Stimulated activated CD8-positive, alpha-beta memory T cell treated with anti-CD3 and anti-CD28 coated beads, Interleukin-4, amount 100 ng/mL, for 1 hour (primary cell): ENCODE measurements at places on chromosomes 12 and 14.

DNA sequence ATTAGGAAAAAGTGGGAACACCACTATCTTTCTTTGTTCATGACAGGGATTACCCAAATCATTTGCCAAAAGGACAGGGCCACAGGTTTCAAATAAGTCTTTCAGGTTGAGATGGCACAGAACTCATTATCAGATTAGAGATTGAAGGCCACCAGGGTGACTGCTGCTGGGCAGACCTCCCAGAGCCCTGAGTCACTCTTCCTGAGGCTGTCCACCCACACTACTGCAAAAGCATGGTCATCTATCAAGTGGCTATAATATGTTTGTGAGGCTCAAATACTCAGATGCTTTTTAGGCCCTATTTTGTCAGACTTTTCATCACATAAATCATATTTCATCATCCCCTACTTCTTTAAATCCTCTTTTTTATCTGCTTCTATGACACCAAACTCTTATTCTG is 155.3 kb upstream of the CCDC196 start:
- no peak for DNase-seq

DNA sequence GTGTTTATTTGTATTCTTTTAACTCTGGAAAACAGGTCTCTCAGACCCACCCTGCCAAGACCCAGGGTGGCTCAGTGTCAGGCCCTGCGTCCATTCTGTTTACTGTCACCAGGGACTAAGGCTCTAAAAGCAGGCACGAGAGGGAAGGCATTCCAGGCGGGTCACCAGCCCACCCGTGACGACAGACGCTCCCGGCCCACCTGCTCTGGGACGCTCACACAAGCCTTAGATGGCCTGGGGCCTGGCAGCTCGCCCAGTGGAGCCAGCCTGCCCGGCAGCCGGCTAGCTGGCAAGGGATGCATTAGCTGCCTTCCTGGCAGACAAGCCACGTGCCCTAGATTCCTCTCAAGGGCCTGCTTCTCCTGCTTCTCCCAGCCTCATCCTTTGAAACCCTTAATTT is 9.2 kb upstream of the NUAK1 start:
- no peak for DNase-seq

DNA sequence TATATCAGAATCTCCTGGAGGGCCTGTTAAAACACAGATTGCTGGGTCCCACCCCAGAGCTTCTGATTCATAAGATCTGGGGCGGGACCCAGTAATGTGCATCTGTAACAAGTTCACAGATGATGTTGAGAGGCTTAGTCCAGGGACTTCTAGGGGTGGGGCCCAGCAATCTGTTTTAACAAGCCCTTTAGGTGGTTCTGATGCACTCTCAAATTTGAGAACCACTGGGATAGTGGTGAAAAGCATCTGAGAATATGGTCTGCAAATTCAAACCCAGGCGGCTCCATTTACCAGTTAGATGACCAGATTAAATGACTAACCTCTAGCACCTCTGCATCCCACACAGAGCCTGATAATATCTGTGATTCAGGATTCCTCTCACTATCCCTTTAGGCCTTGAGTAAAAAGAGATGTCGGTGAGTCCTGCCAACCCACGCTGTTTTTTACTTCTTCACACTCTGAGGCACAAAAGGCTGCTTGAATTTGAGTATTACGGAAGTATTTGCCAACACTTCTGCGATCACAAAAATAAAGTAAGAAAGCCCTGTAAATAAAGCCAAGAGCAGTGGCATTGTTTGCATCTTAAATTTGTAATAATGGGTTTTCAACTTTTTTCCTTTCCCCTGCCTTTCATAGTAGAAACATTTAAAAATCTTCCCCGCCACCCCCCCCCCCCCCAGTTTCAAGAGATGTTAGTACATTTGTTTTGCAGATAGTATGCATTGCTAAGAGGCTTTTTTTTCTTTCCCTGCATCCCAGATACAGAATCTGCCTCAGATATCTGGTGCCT is 1.8 kb upstream of the FRS2 start:
- no peak for DNase-seq

- DNase-seq: no peak
Observed at GRCh38 chr12:76346236-76346635, 2.0 kb downstream of the BBS10 start.

DNA sequence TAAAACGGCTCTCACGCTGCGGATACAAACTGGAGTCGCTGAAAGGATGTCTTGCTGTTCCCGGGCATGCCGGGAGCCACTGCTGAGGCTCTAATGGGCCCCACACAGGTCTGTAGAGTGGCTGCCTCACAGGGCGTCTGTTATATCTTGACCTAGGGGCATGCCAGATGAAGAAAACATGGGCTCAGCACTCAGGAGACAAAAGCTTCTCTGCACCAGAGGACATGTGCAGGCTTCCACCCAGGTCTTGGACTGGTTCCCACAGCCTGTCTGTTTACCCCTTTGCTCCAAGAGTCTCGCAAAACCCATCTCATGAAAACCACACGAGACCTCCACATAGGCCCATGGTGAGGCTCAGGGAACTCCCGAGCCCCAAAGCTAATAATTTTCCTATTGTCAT is 134.2 kb downstream of the RPS29 start:
- DNase-seq: no peak

DNA sequence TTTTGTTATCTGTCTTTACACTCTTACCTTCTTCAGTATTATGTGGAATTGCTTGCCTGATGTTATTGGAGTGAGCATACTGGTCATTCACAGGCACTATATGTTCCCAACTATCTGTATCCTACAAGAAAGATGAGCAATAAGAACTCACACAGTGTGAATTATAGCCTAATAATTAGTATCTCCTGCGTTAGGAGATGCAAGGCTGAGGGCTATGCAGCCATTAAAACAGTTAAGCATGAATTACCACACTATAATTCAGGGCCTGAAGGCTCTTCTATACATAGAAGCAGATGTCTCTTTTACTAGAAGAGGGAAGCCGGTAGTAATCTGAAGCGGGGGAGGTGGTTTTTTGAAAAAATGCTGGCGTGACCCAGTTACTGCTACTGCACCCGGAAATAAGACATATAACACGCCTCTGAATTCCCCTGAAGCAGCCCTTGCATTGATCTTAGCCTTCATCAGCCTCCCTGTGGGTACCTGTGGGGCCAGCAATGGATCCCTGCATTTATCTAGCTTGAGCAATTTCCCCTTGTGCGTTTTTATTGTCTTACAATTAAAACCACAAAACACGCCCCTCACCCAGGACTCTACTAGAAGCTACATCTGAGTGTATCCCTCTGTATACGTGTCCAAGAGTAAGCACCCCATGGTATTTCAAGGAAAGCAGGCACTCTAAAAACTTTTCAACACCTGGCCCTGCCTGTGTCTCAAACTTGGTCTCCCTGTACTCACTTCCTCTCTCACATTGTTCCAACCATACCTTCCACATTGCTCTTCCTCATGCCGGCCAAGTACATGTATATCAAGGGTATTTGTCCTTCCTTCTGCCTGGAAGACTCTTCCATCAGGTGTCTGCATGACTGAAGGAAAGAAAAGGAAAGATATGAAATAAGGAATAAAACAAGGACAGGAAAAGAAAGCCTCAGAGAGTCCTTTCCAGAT is 210.9 kb upstream of the ARID2 start:
- peak; percentile 17 for DNase-seq

- DNase-seq: no peak
Observed at GRCh38 chr12:88291498-88292131, 149.5 kb downstream of the TMTC3 start.

DNA sequence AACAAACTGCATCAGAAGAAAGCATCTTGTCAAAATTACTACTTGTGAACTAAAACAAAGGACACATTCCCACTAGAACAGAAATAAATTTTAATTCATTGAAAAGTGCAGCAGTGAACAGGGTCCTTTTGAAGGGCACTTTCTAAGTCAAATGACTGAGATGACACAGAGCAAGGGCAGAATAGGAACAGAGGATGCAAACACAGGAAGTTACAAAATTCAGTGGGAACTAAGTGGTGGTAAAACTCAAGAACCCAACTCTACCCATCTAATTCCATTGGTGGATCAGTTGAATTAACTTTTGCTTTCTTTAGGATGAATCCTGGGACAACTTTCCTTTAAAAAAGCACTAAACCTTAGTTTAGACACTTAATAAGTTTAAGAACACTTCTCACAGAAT is 45.8 kb downstream of the GNS start:
- DNase-seq: no peak

- DNase-seq: no peak
Observed at GRCh38 chr14:24372701-24373416, 4.9 kb downstream of the NFATC4 start.

GRCh38 chr12:82877963-82878362 is 191.3 kb downstream of the TMTC2 start:
- no peak for DNase-seq

DNA sequence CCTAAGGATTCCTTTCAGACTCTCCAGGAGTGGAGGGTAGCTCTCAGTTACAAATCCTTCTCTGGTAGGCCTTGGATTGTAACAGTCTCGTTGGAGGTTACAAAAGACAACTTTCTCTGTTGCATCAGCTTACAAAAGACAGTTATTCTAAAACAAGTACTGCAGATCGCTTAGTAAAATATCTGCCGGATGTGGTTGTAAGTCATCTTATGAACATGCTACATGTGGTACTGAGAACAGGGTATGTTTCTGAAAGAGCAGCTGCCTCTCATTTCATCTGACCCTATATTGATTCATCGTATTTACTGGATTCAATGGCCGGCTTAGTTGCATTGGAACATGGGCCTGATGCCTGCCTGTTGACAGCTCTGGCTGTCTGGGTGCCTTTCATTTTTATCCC is 157.4 kb downstream of the PTCSC3 start:
- no peak for DNase-seq

GRCh38 chr14:53306267-53306721 is 153.2 kb upstream of the DDHD1 start:
- no peak for DNase-seq

- no peak for DNase-seq
Observed at GRCh38 chr14:54609576-54609975, 42.6 kb downstream of the SAMD4A start.

DNA sequence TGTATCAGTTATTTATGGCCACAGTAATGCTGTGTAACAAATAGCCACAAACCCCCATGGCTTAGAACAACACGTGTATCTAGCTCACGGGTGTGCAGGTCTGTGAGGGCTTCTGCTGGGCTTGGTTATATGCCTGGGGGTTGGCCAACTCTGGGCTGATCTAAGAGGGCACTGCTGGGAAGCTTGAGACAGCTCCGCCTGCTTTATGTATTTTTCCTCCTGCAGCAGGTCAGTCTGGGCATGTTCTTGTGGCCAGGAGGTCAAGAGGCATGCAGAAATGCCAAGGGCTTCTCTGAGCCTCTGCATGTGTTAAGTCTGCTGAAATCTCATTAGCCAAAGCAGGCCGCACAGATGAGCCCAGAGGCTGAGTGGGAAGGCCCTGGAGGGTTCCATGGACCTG is 105.8 kb downstream of the ZNF664 start:
- no peak for DNase-seq

DNA sequence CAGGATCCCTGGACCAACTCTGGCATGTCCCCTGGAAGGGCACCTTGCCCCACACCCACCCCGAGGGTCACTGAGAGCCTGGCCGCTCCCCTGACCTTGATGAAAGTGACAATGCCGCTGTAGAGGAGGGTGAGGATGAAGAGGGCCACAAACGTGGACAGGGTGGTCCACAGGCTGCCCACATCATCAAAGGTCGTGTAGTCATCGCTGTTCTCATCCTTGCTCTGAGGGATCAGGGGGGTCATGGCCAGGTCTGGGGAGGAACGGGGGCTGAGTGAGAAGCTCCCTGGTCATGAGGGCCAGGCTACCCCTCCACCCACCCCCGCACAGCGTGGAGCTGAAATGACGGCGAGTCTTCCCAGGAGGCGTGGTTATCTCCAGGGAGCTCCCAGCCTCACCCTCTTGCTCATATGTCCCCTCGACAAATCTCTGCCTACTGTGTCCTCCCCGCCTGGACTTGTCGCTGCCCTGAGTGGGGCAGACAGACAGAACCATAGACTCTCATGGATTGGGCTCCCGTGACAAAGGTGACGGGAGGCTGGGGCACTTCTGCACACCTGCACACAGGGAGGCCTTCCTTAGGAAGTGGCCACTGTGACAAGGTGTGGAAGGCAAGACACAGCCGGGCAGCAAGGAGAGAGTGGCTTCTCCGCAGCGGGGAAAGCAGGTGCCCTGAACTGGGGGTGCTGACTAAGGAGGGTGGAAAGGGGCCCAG is 311.1 kb downstream of the TMEM121 start:
- no peak for DNase-seq

GRCh38 chr14:56814519-56814959 is 4.3 kb upstream of the OTX2 start:
- DNase-seq: no peak

GRCh38 chr12:67813456-67813904 is 164.9 kb downstream of the DYRK2 start:
- DNase-seq: no peak

- DNase-seq: no peak
Observed at GRCh38 chr12:53995002-53995377, 5.0 kb upstream of the HOXC9 start.

DNA sequence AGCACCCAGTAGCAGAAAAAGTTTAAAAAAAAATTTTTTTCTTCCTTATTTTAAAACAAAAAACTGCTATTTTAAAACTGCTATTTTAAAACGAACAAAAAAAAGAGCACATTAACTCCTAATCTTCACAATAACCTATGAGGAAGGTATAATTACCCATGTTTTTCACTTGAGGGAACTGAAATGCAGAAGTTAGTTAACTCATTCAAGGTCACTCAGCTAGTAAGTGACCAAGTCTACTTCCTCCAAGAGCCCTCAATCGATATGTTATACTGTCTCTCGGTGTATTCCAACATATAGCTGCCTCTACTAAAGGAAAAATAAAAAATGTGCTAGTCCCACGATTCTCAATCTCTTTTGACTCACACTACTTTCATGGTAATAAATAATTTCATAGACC is 7.8 kb downstream of the RPAP3 start:
- DNase-seq: no peak

DNA sequence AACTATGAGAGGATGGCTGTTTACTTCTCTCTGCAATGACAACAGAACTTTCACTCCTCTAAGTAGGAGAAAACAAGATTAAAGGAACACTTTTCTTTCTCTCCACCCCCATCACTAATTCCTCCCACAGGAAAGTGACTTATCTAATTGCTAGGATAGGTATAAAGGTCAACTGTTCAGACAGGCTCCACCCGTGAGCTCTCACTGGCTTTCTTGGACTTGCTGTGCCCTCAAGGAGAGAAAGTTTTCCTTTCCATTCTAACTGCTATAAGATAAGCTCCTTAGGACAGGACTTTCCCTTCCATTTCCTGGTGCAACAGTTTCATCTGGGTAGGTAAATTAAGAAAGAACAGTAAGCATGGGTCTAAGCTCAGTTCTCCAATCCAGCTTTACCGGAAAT is 4.8 kb downstream of the SLC41A2 start:
- DNase-seq: no peak

DNA sequence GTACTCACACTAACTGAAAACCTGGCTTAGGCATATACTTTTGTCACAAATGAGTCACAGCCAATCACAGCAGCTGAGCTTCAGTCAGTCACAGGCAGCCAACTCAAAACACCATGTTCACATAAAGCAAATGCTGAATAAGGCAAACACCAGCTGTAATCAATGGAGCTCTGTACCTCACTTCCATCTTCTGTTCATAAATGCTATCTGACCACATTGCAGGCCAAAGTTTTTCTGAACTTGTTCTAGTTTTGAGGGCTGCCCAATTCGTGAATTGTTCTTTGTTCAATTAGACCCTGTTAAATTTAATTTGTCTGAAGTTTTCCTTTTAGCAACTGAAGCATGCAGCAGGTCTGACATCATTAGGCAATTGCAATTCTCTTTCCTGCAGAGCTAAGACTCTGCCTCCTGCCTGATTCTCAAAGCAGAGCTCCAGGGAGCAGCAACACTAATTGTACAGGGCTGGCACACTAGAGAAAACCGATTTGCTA is 129.9 kb downstream of the WIF1 start:
- DNase-seq: no peak
